ENCODE measurements at places on chromosomes 7 and 10. TPM values are rescaled to one million over a fixed set of nuclear protein-coding genes. Genes with fewer than 3 reads are reported as not detected.

- DNase-seq = no peak
Observed at GRCh38 chr10:117551330-117552155, 9.0 kb downstream of the EMX2 start.

The CACNA2D1 gene
- total RNA-seq = 85.1 TPM

- DNase-seq = no peak
Observed at GRCh38 chr10:95660283-95660682, 3.8 kb upstream of the ALDH18A1 start.

The DPYSL4 gene
- 29.4 TPM for total RNA-seq

GRCh38 chr10:71927159-71927558, 37.0 kb upstream of the CHST3 start:
- DNase-seq = no peak

The IL6 gene
- total RNA-seq = 1.1 TPM

DNA sequence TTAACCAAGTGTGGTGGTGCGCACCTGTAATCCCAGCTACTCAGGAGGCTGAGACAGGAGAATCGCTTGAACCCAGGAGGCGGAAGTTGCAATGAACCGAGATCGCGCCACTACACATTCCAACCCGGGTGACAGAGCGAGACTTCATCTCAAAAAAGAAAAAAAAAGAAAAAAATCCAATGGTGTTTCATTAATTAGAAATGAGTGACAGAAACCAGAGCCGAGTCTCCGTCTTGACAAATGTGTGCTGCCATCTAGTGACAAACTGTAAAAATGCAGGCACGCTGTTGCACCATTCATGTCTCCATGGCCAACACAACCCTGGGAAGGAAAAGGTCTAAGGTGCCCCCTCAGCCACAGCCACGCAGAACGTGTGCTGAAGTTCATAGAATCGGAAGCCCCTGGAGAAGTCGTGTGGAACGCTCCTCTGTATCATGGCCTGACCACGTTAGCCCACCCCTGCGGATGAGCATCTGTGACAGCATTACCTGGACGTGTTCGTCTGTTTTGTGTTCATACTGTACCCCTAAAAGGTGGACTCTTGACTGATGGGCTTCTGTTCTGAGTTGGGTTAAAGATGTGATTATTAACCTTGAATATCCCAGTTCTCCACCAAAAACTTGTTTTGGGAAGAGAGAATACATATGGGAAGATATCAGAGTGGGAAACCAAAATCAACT, 94.9 kb downstream of the LYZL2 start:
- DNase-seq = no peak

The SLC25A28 gene
- total RNA-seq = 37.9 TPM

DNA sequence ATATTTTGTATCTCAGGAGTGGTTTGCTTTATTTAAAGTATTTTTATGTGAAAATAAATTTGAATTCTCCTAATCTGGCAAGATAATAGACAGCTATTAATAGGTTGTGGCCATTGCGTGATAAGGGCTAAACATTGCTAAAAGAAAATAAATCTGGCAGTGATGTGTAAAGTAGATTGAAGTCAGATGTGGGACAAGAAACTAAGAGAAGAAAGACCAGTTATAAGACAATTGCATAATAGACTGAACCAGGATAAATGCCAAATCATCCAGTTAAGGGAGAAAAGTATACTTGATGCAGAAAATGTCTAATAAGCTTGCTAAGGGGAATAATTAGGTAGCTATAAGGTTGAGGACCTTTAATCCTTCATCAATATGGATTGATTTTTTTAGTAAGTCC, 197.5 kb upstream of the CSTF2T start:
- no peak for DNase-seq

DNA sequence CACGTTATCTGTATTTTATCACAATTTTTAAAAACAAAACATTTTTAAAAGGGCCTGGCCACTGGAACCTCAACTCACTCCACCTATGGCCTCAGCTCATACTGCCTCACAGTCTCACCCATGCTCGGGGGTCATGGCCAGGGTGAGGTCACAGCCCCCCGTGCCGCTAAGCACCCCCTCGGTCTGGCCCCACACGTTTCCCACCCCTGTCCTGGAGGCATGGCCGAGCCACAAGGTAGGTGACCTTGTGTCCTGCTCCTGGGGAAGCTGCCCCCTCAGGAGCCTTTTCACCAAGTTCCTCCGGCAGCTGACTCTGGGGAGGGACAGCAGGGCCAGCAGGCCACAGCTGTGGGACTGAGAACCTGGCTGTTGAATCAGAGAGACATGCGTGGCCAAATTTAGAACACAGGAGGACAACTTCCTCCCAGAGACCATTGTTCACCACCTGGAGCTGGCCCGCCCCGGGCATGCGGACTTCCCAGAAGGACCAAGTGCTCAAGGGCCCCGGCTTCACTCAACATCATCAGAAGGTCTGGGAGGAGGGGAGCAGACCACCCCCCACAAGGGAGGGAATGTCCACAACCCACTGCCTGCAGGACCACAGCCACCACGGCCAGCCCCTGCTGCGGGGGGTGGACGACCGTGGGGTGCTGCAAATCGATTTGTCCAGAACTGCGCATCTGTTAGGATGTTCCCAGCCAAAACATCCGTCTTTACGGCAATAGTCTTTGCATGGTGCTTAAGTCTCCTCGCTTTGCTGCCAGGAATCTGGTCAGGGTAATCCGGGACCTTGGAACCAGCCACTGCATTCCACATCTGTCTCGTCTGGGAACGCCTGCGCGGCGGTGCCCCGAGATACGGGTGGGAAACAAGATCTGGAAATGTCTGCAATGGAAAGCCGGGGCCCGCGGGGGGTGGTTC, 48.6 kb upstream of the PDGFA start:
- DNase-seq = no peak

- DNase-seq = no peak
Observed at GRCh38 chr7:112248598-112248997, 42.1 kb downstream of the ZNF277 start.

GRCh38 chr7:30028749-30029635, 780 bp downstream of the PLEKHA8 start:
- peak; percentile 62 for DNase-seq

GRCh38 chr10:90418869-90419652, 438.8 kb downstream of the HTR7 start:
- DNase-seq = no peak

The MET gene
- total RNA-seq = 29.7 TPM

The PNLIP gene
- 0.81 TPM for total RNA-seq

The NEURL1 gene
- total RNA-seq = 0.59 TPM

DNA sequence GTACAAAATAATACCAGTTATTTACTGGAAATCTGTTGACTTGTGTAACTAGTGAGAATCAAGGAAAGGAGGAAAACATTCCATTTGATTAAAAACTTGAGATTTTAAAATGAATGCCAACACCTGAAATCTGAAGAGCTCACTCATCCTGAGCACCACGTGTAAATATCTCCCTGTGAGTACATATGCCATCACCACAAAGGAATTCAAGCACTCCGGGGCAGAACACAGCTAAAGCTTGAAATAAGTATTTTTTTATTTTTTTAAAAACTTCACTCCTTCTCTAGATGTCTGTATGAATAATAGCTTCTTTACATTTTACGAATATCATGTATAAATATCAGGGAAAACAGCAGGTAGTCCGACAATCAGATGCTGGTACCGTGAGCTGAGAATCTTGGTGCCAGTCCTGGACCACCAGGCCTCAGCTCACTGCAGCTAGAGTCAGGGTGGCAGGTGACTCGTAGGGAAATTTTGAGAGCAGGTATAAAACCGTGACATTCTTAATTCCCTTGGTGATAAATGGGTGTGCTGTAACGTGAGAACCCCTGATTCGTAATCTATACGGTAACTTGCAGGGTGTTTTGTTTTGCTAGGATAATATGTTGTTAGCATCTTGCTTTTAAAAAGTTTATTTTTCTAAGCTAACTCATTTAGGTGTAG, 12.7 kb downstream of the LMTK2 start:
- DNase-seq = no peak

- no peak for DNase-seq
Observed at GRCh38 chr10:21737106-21737505, 203.1 kb downstream of the MLLT10 start.

DNA sequence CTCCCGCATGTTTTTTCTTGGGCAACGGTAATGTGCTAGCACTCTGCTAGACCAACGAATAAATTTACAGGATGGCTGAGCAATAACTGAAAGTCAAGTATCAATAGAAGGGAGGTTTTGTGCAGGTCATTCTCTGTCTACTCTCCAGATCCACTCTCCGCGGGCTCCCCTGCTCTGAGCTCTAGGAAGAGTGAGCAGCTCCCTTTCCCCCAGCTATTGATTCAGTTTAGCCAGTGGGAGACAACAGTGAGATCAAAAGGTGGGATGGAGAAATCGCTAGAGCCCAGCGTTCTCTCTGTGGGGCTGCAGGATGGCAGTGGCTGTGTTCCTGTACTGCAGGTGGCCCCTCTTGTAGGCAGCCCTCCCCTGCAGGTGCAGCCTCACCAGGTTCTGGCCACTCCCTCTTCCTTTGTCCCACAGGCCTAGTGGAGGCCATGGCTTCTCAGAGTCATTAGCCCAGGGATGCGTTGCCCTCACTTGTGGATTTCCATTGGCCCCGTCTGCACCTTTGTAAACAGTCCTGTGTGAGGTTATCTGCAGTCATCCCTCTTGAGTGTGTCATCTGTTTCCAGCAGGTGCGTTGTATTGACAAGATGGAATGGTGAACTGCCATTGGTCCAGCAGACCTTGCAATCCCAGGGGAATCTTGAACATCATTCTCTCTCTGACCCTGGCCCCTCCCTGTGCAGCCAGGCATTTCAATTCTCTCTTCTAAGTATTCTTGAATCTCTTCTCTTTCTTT, 11.1 kb downstream of the MSRB2 start:
- DNase-seq = no peak

GRCh38 chr10:79182781-79183467, 114.2 kb downstream of the ZMIZ1 start:
- no peak for DNase-seq

- DNase-seq = no peak
Observed at GRCh38 chr10:24419066-24419465, 210.1 kb downstream of the KIAA1217 start.

DNA sequence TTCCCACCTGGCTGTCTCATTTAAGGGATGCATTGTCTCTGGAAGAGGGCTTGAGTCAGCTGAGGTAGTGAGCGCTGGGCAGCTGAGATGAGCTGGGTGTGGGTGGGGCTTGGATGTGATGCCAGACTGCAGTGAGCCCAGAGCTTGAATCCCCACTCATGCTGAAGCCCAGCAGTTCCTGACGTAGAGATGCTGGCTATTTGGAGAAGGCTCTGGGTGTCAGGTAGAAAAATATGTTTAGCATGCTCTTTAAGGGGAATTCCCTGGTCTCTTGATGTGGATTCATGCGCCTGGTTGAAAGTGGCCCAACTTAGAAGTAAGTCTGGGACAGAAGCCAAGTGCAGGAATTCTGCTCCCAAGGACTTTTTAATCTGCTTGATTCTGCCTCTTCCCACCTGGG, 241.5 kb upstream of the IGFBP3 start:
- DNase-seq = no peak
